ENCODE measurements at places on chromosomes 2 and 18. TPM values are rescaled to one million over a fixed set of nuclear protein-coding genes. Genes with fewer than 3 reads are reported as not detected.

The SCYGR4 gene
- total RNA-seq = not detected

The AGXT gene
- total RNA-seq = not detected

The CEBPZOS gene
- 10.5 TPM for total RNA-seq

The IL1R1 gene
- 1.1 TPM for total RNA-seq

The C1QL2 gene
- total RNA-seq = not detected

The TMEM247 gene
- total RNA-seq = not detected

The FAM110C gene
- total RNA-seq = 0.57 TPM

The APCDD1 gene
- 0.23 TPM for total RNA-seq

The GPATCH11 gene
- 25.2 TPM for total RNA-seq

The MALL gene
- 0.34 TPM for total RNA-seq

The MROH2A gene
- 0.80 TPM for total RNA-seq

The PID1 gene
- 6.1 TPM for total RNA-seq

The FAM117B gene
- 2.1 TPM for total RNA-seq

The XPO1 gene
- total RNA-seq = 292 TPM

The MRPL44 gene
- total RNA-seq = 46.7 TPM

The WDCP gene
- total RNA-seq = 18.0 TPM

The CCDC141 gene
- total RNA-seq = not detected

The FMNL2 gene
- 29.0 TPM for total RNA-seq

The APOB gene
- total RNA-seq = not detected

The FEV gene
- not detected for total RNA-seq

The LRP2 gene
- total RNA-seq = under 0.01 TPM

The AFF3 gene
- total RNA-seq = 5.7 TPM

The SERPINB4 gene
- not detected for total RNA-seq

The VSNL1 gene
- total RNA-seq = 0.09 TPM

The CAB39 gene
- 72.1 TPM for total RNA-seq

The ANKRD62 gene
- total RNA-seq = not detected

The SANBR gene
- total RNA-seq = 17.3 TPM

The DNAJC5G gene
- not detected for total RNA-seq

The PSMA8 gene
- not detected for total RNA-seq

The GREB1 gene
- total RNA-seq = 11.3 TPM

The RRM2 gene
- total RNA-seq = 162 TPM

The CCDC85A gene
- 0.74 TPM for total RNA-seq

The FBXO48 gene
- total RNA-seq = 0.80 TPM

The CNGA3 gene
- total RNA-seq = not detected

The STPG4 gene
- not detected for total RNA-seq

The ASXL2 gene
- 9.4 TPM for total RNA-seq

The SSB gene
- 172 TPM for total RNA-seq

The SERPINE2 gene
- total RNA-seq = 21.0 TPM

The PAPOLG gene
- total RNA-seq = 13.8 TPM

The DPP10 gene
- total RNA-seq = not detected

The MC4R gene
- total RNA-seq = not detected

The USP40 gene
- total RNA-seq = 22.1 TPM

The TNFAIP6 gene
- 3.2 TPM for total RNA-seq

The ST8SIA3 gene
- total RNA-seq = not detected

The RAB17 gene
- 0.40 TPM for total RNA-seq
